CD4-positive, alpha-beta memory T cell (primary cell): ENCODE measurements at places on chromosomes 13 and 19. TPM values are rescaled to one million over a fixed set of nuclear protein-coding genes. Genes with fewer than 3 reads are reported as not detected.

DNA sequence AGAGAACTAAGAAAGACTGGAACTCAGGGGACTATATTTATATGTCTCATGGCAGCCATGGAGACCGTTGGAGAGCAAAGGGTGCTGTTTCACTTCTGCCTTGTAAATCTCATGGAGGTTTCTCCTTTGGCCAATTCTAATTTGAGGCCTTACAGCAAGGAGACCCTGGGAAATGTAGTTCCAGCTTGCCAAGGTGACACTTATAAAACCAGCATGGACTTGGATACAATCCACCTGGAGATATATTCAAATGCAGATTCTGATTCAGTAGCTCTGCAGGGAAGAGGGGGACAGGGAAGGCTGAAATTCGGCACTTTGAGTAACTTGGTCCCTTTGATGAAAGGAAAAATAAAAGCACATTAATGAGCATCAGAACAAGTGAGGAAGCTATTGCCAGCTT, 90.0 kb downstream of the OXGR1 start:
- no peak for DNase-seq
- no peak overlapping the region for H3K27ac ChIP-seq
- H3K4me1 ChIP-seq, result no peaks in the 10 kb centered on the region
- H3K27me3 ChIP-seq, result no peaks in the 10 kb centered on the region
- no peaks in the 10 kb centered on the region for H3K36me3 ChIP-seq

DNA sequence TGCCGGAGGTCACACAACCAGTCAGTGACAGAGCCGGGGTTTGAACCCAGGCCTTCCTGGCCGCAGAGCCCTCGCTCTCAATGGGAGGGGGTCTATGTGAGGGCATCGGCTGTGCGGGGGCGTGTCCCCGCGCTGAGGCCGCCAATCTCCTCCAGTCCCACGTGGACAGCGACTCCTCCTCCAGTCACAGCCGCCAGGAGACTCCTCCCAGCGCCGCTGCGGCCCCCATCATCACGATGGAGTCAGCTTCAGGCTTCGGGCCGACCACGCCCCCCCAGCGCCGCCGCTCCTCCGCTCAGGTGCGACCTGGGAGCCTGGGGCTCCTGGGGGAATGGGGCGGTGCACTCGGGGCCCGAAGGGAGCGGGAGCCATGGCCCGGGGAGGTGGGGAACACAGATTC, 6.0 kb downstream of the SPRED3 start:
- H3K27me3 ChIP-seq, result no peaks in the 10 kb centered on the region
- peak; percentile 60 for DNase-seq
- H3K27ac ChIP-seq, result no peak overlapping the region
- H3K36me3 ChIP-seq, result no peaks in the 10 kb centered on the region
- peaks cover 24% of the 10 kb centered on the region for H3K4me1 ChIP-seq

Gene CELF5
- not detected for polyA plus RNA-seq

DNA sequence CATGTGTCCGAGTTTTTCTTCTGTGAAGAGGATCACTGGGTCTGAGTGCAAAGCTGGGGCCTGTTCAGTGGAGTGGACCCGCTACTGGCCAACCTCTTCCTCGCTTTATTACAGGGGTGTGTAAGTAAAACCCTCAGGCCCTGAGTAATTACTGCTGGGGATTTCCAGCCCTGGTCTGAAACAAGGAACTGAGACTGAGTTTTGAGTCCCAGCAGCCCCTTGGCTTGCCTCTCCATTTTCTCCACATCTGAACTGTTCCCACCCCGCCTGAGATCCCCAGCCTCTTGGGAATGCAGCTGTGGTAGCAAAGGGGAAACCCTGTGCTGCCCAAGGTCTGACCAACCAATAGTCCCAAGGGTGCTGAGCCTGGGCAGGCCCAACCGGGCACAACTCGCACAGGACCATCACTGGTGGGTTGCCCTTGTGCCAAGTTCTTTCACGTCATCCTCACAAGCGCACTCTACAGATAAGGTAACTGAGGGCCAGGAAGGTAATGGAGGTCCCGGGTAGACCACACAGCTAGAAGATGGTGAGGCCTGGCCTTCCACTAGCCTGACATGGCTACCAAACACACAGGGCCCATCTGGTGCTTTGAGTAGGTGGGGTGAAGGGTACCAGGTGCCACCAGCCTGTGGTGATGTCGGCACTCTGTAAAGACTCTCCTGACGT, 13.7 kb upstream of the SLC35E1 start:
- peak overlapping the region; percentile 15 for H3K4me3 ChIP-seq
- no peak for DNase-seq

Gene ENOX1
- polyA plus RNA-seq, result not detected

DNA sequence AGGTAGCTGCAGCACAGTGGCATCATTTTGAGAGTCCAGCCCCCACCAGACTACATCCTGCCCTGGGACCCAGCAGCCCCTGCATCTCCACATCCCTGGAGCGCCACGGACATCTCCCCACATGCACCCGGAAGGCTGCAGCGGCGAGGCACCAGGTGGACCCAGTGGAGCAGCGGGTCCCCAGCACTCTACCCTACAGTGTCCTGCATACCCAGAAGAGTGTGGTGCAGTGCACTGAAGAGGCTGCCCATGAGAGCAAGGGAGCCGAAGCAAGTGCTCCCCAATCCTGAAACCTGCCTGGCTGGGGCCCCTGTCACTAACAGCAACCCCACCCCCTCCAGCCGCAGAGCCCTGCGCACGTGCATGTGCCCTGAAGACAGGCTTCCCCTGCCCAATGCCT, 21.3 kb upstream of the SLC7A9 start:
- H3K27me3 ChIP-seq, result no peaks in the 10 kb centered on the region
- no peaks in the 10 kb centered on the region for H3K36me3 ChIP-seq
- H3K4me3 ChIP-seq, result no peak overlapping the region
- no peaks in the 10 kb centered on the region for H3K4me1 ChIP-seq
- H3K27ac ChIP-seq, result no peak overlapping the region
- DNase-seq, result no peak

Gene CAMSAP3
- polyA plus RNA-seq, result 0.07 TPM

DNA sequence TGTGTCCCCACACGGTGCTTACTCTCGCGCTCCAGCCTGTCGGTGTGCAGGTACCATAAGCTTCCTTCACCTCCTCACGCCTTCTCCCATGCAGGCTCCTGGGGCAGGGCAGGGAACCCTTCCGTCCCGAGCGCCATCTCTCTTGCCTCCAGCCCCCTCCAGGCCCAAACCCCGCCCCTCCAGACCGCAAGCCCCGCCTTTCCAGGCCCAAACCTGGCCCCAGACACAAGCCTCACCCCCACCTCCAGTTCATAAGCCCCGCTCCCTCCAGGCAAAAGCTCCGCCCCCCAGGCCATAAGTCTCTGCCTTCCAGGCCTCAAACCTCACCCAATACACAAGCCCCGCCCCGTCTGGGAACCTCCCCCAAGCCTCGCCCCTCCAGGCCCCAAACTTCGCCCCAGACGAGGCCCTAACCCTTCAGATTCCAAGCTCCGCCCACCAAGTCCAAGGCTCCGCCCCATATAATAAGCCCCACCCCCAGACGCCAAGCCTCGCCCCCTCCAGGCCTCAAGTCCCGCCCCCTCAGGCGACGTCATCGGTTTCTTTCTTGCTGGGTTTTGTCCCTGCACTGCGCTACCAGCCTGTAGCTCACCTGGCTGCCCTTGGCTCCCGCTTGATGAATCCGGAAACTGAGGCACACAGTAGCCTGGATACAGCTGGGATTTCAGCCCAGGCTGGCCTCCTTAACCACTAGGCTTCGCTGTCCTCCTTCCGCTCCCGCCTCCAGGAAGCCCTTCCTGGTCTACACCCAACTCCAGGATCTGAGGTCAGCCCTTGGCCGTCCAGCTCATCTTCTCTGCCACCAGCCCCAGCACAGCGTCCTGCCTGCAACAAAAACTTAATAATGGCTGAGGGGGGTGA, 16.1 kb downstream of the MKNK2 start:
- no peak overlapping the region for H3K27ac ChIP-seq
- H3K4me3 ChIP-seq, result no peak overlapping the region
- H3K4me1 ChIP-seq, result peaks cover 35% of the 10 kb centered on the region
- peaks cover 16% of the 10 kb centered on the region for H3K36me3 ChIP-seq

Gene RASGRP4
- 0.06 TPM for polyA plus RNA-seq
